ENCODE measurements at places on chromosomes 3 and 15.

DNA sequence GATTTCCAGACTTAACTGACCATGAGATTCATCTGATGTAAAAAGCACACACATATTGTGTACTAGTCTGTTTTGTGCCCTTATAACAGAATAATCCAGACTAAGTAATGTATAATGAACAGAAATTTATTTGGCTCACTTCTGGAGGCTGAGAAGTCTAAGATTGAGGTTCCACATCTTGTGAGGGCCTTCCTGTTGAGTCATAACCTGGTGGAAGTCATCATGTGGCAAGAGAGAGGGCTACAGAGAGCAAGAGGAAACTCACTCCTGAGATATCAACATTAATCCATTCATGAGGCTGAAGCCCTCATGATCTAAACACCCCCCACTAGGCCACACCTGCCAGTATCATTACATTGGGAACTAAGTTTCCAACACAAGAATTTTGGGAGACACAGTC, 977.6 kb downstream of the MCTP2 start:
- DNase-seq: no peak

DNA sequence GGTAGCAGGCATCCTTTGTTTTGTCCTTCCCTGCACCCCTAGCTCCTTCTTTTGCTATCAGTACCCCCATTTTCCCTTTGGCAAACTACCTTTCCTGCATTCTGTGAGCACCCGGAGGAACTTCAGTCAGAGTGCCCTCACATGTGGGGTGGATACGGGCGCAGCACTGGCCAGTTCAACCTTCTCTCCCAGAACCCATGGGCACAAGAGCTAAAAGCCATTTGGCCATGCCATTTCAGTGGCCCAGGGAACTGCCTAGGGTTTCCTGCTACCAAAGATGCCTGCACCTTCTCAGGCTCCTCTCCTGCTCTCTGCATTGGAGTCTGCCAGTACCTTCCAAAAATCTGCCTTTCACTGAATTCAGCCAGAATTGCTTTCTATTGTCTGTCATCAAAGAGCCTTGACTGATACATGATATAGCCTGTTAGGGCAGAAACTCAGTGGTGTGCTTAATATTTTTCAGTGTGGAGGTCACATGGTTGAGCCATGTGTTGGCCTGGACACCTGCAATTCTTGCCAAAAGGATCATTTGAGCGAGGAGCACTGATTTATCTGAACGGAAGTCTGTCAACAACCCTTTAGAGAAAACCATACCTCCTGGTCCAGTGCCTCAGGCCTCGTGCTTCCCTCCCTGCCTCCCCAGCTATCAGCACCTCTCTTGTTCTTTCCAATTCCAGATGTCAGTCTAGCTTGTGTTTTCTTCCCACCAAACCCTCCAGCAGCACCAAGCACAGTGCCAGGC, 27.0 kb upstream of the HHATL start:
- DNase-seq: no peak

GRCh38 chr3:146653978-146654377, 48.8 kb upstream of the PLSCR5 start:
- DNase-seq: no peak

DNA sequence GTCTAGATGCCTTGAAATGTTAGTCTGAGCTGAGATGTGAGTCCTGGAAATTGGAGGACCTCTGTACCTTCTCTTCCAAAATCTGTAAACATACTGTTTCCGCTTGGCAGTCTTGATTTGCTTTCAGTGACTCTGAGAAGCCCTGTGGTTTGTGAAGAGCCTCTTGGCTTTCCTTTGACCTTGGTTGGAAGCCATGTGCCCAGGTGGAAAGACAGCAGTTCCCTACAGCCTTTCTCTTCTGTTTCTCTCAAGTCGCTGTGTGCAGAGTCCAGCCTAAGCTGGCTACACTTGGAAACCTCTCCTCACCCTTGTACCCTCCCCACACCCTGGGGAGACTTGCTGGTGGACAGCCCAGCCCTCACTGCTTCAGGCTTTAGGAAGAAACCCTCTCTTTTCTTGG, 129.8 kb upstream of the CTDSPL start:
- DNase-seq: no peak

DNA sequence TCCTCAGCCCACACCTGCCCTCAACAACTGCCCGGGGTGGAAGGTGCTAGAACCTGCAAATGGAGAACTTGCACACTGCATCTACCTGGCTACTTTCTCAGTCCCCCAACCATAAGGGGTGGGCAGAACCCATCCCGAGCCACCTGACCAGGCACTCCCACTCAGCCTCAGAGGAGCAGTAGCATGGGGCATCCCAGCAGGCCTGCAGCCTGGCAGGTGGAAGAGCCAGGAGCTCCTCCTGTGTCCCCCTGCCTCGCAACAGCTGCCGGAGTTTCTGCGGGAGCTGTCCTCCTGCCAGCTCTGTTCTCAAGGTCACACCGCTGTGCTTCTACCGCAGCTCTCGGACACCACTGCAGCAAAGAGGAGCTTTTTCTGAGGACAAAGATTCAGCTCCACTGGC, 27.5 kb downstream of the RAB6B start:
- no peak for DNase-seq

DNA sequence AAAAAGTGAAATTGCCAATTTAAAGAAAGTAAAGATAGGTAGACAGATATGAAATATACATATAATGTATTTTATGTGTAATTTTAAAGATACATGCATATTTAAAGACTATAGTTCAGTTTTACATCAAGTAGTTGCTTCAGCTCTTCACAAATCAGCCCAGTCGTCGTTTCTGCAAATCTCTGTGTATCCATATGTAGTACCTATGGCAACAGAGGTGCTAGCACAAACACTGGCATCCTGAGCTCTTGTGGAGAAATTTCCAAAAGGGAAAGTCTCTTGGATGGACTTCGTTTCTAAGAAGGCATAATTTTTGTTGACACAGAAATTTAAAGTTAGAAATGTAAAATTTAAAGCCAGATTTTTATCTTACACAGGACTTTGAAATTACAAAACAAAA, 1284.7 kb downstream of the ROBO1 start:
- no peak for DNase-seq

DNA sequence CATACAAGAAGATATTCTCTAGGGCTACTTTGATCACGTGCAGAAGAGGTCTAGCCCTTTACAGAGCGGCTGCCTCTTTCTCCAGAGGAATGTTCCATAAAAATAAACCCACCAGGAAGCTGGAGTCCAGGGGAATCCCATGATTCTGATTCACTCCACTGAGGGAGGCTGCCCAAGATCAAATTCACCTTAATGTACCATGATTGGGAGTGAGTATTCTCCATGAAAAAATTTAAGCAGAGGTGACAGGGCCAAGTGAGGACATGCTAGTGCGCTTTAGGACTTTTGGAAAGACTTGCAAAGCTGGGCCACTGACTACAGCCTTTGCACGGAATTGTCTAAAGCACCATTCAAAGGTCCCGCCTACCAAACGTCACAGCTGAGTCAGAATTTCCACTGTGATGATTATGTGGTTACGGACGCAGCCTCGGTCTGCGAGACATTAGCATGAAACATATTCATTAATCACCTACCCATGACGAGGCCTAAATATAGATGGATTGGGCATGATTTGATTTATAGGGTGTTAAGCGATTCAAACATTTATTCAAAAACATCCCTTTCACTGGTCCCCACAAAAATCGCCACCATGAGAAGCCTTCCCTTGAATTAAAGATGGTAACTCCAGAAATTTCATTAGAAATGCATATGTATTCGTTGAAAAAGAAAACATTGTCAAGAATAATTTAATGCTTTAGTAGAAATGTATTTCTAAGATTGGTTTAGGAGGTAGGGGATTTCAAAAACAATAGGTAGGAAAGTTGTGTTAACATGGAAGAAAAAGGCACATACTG, 152.6 kb downstream of the GREM1 start:
- peak; percentile 47 for DNase-seq

DNA sequence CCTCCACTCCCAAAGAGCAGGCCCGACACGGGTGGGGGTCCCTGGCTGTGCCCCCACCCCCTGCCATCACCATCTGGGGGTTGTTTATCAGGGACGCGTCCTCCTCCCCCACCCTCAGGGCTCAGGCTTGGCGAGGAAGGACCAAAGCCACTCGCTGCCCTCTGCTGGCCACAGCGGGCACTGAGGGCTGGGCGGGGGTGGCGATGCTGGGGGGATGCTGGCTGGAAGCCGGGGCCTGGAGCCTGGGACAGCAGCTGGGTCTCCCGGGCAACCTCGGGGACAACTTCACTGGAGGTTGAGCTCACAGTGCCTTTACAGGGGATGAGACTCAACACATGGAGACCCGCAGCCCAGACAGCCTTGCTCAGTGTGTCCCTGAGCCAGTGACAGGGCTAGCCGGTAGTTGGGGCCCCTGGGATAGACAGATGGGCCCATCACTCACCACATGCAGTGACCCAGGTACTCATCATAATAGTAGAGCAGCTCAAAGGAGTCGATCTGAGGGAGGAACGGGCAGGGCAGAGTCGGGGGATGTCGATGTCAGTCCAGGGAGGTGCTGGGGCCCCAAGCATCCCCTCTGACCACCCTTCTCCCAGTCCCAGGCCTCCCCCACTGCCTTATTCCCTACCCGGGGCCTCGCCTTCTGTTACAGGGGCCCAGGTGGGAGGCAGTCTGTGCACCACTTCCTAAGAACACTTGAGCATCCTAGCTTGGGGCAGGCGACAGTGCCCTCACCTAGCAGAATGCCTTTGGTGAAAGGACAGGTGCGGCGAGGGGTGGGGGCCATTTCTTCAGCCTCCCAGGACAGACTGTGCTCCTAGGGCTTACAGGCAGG, 5.9 kb upstream of the CALML4 start:
- DNase-seq: no peak

DNA sequence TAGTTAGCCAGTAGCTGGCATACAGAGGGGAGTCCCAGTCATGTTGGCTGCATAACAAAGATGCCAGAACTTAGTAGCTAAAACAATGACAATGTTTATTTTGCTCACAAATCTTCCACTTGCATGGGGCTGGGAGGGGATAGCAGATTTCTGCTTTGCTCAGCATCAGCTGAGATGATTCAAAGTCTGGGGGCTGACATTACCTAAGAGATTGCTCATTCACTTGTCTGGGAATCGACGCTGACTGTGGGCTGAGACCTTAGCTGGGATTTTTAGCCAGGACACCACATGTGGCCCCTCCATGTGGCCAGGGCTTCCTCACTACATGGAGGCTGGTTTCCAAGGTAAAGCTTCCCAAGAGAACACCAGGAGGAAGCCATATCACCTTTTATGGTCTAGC, 12.7 kb upstream of the CFAP100 start:
- DNase-seq: no peak

DNA sequence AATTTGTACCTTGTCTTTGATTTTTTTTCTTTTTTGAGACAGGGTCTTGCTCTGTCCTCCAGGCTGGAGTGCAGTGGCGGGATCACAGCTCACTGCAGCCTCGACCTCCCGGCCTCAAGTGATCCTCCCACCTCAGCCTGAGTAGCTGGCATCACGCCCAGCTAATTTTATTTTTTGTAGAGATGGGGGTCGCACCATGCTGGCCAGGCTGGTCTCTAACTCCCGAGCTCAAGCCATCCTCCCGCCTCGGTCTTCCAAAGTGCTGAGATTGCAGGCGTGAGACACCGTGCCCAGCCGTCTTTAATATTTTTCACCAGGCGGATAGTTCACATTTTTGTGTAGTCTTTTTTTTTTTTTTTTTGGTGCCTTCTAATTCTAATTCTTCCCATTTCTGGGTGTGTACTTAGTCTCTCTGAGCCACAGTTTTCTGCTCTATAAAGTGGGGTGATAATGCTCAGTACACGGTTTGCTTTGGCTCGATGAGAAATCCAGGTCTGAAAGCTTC, 528 bp upstream of the TATDN2 start:
- no peak for DNase-seq

DNA sequence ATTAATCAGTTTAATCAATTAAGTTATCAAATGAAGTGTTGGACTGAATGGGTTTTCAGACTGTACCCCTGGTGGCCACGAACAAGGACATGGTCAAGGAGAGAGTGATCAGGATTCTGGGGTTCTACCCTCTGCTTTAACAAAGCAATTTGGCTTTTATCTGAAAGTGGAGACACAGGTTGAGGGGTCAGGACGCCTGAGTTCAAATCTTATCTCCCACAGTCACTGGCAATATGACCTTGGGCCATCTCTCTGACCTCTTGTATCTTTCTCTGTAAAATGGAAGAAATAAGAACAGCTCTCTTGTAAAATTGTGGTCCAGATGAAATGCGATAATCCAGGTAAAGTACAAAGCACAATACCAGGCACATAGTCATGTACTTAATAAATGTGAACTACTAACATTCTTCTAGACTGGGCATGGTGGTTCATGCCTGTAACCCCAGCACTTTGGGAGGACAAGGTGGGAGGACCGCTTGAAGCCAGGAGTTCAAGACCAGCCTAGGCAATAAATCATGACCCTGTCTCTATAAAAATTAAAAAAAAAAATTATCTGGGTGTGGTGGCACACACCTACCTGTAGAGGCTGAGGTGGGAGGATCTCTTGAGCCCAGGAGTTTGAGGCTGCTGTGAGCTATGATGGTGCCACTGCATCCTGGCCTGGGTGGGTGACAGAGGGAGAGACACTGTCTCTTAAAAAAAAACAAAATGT, 48.6 kb upstream of the ARL8B start:
- DNase-seq: no peak

GRCh38 chr3:89332793-89333192, 225.4 kb downstream of the EPHA3 start:
- DNase-seq: no peak

DNA sequence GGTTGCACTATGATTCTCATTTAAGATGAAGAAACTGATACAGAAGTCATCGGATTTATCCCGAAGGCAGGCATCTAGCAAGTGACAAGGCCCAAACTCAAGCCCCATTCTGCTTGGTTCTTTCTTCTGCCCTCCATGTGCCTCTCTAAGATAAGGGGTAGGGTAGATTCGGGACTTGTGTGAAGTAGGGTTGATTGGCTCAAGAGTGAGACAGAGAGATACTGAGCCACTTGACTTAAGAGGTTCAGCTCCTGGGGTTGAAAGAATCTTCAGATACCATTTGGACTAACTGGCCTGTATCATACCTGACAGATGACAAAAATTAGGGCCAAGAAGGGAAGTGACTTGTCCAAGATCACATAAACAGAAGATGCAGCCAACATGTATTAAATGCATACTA, 891 bp downstream of the RFT1 start:
- DNase-seq: no peak

GRCh38 chr3:37725842-37726241, 135.8 kb upstream of the CTDSPL start:
- DNase-seq: no peak

- no peak for DNase-seq
Observed at GRCh38 chr3:67624078-67624477, 30.3 kb downstream of the SUCLG2 start.

GRCh38 chr3:67462187-67462586, 192.2 kb downstream of the SUCLG2 start:
- no peak for DNase-seq

GRCh38 chr3:185353225-185353624, 9.7 kb upstream of the MAP3K13 start:
- DNase-seq: no peak

- no peak for DNase-seq
Observed at GRCh38 chr3:71815340-71816067, 30.6 kb upstream of the PROK2 start.

- DNase-seq: no peak
Observed at GRCh38 chr3:73656241-73656890, 31.6 kb upstream of the PDZRN3 start.

All from SW480 (cell line).